Mucosa of gallbladder (tissue), 1 donor: ENCODE measurements at places on chromosomes 7 and 10. TPM values are rescaled to one million over a fixed set of nuclear protein-coding genes. Genes with fewer than 3 reads are reported as not detected.
A peak's percentile ranks its signal among the peaks of the same experiment; 100 is the strongest.

GRCh38 chr10:94276140-94276539 lies 86.6 kb downstream of the NOC3L start:
- DNase-seq = no peak

GRCh38 chr10:92938841-92939240 lies 90.5 kb downstream of the EXOC6 start:
- no peak for DNase-seq

DNA sequence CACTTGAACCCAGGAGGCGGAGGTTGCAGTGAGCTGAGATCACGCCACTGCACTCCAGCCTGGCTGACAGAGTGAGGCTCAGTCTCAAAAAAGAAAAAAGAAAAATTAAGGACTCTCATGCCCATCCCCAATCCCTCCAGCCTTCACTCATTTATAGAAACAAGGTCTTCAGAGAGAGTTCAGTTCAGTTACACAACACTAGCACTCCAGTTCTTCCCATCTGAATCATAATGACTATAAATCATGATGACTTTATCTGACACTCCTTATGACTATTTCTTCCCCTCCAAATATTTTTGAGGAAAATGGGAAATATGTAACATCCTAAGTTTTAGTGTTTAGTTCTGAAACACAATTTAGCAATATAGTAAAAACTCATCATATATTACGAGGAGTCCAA lies 107.4 kb upstream of the LSM8 start:
- DNase-seq = no peak

- DNase-seq = no peak
These were observed 255.7 kb upstream of the MKLN1 start for GRCh38 chr7:131071786-131072504.

DNA sequence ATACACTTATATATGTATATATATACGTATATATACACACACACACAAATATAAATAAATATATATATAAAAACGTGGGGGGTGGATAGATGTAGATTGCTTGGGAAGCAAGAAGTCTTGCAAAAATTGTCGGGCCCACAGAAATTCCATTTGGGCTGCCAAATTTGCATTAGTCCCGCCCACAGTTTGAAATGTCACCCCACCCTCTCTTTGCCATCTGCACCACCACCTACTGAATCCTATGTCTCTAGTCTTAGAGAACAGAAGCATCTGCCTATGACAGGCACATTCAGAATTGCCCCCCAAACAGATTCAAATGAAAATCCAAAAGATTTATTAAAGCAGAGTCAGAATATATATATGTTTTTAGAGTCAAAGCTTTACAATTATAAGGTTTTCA lies 25.6 kb upstream of the CACNA2D1 start:
- DNase-seq = no peak

- no peak for DNase-seq
These were observed 51.1 kb upstream of the CHST15 start for GRCh38 chr10:124144536-124144935.

DNA sequence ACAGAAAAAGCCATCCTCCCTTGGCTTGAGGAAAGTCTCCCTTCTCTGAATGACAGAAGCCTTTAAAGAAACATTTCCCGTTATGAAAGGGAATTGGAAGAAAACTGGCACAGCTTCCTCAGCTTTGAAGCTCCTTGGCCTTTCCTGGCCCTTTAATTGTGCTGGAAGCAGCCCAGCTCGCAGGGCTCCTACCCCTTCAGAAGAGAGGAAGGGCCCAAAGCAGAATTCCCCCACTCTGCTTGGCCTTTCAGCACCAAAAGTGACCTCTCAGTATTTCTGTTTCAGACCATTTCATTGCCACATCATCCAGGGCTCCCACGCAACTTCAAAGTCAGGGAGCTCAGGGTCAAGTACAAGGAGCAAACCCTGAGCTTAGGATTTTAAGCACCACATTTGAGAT lies 4.2 kb downstream of the AFAP1L2 start:
- DNase-seq = no peak

- no peak for DNase-seq
These were observed 30.2 kb upstream of the C10orf53 start for GRCh38 chr10:49649294-49649693.

DNA sequence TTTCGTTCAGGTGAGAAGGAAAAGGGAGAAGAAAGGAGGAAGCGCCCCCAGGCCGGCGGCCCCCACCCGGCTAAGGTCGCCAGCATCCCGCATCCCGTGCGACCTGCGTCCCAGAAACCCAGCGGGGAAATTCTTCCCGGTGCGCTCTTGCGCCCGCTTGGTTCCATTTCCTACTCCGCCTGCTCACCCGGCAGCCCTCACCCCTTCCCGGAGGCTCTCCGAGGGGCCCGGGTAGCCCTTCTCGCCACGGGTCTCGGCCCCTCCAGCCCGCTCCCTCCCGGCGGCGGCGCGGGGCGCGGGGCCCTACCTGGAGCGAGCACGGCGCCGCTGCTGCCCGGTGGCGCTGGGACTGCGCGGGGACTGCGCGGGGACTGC lies at the start of gene PRKCQ:
PRKCQ (minus strand) TSS at position 373 of the 375 bp plus-strand sequence. CDS start 65,141 bp downstream, outside the sequence.
- DNase-seq = no peak

DNA sequence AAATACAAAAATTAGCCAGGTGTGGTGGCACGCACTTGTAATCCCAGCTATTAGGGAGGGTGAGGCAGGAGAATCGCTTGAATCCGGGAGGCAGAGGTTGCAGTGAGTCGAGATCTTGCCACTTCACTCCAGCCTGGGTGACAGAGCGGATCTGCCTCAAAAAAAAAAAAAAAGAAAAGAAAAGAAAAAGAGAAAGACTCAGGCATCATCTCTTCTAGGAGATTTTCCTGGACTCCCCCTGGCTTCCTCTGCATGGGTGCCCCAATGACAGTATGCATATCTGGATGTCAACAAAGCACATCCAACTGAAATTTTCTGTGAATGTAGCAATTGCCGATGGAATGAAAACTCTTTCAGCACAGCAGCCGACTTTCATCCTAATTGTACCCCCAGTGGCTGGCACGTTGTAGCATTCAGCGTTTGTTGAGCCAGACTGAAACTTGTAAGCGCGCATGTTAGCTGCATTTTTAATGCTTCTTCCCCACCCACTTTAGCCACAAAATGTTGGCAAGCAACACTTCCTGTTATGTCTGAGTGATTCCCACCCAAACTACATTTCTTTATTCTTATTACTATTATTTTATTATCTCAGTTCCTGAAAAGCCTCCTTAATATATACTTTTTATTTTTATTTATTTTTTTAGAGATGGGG lies 70.2 kb downstream of the PRTFDC1 start:
- peak; percentile 24 for DNase-seq

- DNase-seq = no peak
These were observed 191.7 kb upstream of the C7orf33 start for GRCh38 chr7:148398844-148399365.

- DNase-seq = no peak
These were observed 193.7 kb upstream of the CSTF2T start for GRCh38 chr10:51892965-51893658.

DNA sequence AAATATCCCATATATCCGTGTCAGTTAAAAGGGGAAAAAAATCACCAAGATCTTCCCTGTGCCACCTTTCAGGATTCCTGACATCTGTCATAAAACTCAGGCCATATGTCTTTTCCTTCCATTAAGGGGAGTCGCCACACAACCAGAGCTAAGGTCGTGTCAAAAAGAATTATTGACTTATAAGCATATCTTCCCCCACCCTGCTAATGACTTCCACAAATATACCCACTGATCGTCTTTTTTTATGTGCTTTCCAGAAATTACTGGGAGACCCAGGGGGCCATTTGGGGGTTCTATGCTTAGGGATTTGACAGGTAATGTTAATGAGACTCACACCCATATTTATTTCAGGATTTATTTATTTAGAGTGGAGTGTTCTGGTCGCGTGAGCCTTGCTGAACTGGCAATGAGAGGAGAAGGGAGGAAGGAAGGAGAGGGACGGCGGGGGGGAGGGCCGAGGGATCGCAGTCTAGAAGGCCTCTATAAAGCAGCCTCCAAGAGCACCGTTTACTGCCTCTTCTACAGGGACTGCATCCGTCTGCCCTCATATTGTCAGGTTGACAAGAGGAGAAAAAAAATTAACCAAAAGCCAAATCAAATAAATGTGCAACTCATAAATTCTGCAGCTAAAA lies 135.7 kb upstream of the MGMT start:
- DNase-seq = no peak

GRCh38 chr7:107777702-107778101 lies 25.3 kb downstream of the SLC26A3 start:
- DNase-seq = no peak

- no peak for DNase-seq
These were observed 48.9 kb downstream of the ZMYND11 start for GRCh38 chr10:184174-184573.

Gene GTF2IRD1
- 28.9 TPM for total RNA-seq

Gene EMX2
- 2.9 TPM for total RNA-seq

Gene TMEM139
- total RNA-seq = 47.8 TPM

Gene SLC16A12
- 0.43 TPM for total RNA-seq

Gene CYP3A4
- 9.7 TPM for total RNA-seq

Gene COL28A1
- 5.1 TPM for total RNA-seq

Gene C10orf67
- total RNA-seq = 0.14 TPM

Gene TES
- total RNA-seq = 96.7 TPM

Gene FAM24B
- total RNA-seq = 4.9 TPM
